Stimulated activated memory B cell treated with anti-CD40 and anti-IgM and Interleukin-4, amounts not matched to agents 10 μg/mL and 1 μg/mL and 100 μg/mL, for 72 hours (primary cell): ENCODE measurements at places on chromosomes 2 and 18.

GRCh38 chr2:168766600-168766999, 35.8 kb upstream of the NOSTRIN start:
- ATAC-seq, result no peak

- ATAC-seq, result no peak
These were observed 336.4 kb downstream of the PARD3B start for GRCh38 chr2:204881655-204882054.

GRCh38 chr2:19120941-19121750, 237.3 kb downstream of the OSR1 start:
- no peak for ATAC-seq

DNA sequence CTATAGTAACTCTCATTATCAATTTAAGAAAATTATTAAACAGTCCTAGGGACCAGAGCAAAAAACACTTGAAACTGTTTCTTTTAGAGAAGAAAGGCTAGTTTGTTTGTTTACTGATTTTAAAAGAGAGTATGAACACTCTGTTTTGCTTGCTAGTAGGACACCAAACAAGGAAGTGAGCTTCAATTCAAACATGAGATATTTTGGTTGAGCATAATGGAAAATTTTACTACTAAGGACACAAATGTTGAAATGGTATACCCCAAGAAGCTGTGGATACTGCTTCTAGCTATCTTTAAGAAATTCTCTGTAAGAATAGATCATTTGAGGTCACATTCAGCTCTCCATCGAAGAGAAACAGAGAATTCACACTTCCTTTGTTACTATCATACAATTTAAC, 216.3 kb upstream of the SMAD7 start:
- no peak for ATAC-seq

GRCh38 chr2:36578343-36579296, 19.3 kb downstream of the FEZ2 start:
- ATAC-seq, result no peak

DNA sequence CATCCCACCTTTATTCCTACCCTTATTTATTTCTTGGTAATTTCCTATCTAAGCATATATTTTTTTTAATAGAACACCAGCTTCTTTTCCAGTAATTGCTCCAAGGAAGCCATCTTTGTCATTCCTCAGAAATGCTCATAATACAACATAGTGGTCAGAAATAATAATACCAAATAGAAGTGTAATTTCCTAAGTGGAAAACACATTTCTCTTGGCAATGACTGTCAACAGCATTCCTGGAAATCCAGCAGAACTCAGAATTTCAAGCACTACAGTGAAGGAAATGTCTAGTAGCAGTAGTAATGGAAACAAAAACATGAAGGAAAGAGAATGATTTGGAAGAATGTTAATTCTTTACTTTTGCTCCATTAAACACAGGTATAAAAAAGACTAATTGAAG, 56.6 kb downstream of the GDF7 start:
- no peak for ATAC-seq

- no peak for ATAC-seq
These were observed 20.9 kb downstream of the SLC30A3 start for GRCh38 chr2:27241761-27242613.

- no peak for ATAC-seq
These were observed 82.2 kb upstream of the ST8SIA3 start for GRCh38 chr18:57270156-57270555.

DNA sequence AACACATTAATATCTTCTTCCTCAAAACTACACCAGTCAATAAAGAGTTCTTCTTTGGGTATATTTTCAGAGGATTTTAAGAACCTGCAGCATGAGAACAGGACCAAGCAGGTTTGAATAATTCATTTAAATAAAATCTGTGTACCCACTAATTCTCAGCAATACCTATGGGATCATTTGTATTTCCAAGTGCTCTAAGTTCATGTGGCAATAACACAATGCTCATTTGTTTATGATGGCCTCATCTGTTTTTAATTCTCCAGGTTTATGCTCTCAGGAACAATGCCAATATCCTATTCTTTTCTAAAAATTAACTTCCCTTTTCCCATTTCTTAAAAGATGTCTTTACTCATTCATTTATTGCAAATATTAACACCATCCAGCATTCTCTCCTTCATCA, 264.7 kb downstream of the METTL4 start:
- ATAC-seq, result no peak

GRCh38 chr2:186098821-186099220, 360.2 kb downstream of the FSIP2 start:
- ATAC-seq, result no peak

- ATAC-seq, result no peak
These were observed 4.6 kb upstream of the ST8SIA3 start for GRCh38 chr18:57347784-57348183.
